Stimulated activated CD4-positive, alpha-beta T cell treated with anti-CD3 and anti-CD28 coated beads, Interleukin-1b, Interleukin-23, amount 100 ng/mL, for 48 hours (primary cell): ENCODE measurements at places on chromosomes 3 and 15.

DNA sequence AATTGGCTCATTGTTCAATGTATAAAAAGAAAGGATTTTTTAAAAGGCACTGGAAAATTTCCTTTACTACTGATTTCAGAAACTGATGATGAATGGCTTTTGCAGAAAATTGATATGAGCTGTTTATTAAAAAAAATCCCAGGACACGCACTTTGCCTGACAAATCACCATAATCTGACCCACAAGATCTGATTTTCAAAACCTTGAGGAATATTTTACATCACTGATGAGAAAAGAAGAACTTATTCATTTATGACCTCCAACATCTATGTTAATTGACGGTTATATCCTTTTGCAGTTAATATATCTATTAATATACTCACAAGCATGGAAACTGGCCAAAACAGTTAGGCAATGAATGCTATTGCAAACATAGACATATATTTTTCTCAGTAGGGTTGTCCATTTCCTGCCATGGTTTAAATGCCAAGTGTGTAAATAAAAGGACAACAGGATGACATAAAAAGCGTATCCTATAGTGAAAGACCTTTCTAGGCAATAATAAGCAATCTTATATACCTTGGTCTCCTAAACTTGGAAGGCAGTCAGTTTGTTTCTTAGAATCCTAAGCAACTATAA lies 109.7 kb upstream of the SLC7A14 start:
- DNase-seq = no peak

GRCh38 chr3:10334459-10334858 lies 13.5 kb upstream of the SEC13 start:
- no peak for DNase-seq

GRCh38 chr3:151003029-151003767 lies 30.7 kb upstream of the CLRN1 start:
- no peak for DNase-seq

DNA sequence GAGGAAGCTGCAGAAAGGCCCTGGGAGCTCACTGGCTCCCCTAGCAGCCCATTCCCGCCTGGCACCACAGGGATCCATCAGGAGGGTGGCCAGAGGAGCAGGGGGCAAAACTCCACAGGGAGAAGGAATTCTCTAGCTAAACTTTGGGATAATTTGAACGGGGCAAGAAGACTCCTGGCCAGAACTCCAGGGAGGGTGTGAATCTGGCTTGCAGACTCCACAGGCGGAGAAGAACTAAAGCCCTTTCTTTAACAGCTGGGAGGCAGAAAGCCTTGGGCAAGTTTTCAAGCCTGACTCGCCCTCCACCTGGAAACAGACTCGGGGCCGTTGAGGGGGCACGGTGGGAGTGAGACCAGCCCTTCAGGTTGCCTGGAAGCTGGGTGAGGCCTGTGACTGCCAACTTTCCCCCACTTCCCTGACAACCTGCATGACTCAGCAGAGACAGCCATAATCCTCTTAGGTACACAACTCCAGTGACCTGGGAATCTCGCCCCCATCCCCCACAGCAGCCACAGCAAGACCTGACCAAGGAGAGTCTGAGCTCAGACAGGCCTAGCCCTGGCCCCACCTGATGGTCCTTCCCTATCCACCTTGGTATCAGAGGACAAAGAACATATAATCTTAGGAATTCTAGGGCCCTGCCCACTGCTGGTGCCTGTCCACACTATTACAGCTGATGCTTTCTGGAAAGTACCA lies 28.6 kb downstream of the SLC27A2 start:
- DNase-seq = no peak

DNA sequence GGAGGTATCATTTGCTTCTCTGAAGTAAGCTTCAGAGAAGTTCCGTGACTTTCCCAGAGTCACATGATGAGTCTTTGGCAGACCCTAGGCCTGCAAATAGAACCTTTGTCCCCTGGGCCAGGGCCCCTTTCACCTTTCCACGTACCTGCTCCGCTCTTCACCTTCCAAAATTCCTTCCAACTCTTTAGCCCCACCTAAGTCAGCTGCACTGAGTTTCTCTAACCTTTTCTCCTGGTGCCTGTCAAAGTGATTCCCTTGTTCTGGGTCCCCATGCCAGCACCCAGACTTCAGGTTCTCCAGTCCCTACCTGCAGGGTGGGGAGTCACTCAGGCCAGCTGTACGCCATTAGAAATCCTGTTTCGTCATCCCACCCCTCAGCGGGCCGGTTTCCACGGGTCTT lies 12.8 kb downstream of the LYZL4 start:
- no peak for DNase-seq

DNA sequence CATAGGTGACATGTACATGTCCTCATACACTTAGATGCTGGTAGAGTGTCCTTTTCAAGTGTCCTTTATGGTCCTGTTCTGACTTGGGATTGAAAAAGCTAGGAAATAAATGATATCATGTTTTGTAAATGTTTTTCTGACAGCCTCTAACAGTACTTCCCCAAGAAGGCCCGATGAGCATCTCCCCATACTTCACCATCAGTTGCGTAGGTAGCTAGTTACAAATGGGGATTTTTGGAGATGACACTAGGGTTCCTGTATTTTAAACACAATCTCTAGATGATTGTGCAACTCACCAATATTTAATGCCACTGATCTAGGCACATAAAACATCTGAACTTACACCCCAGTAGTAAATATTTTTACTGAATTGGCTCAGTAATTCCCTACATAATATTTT lies 27.8 kb downstream of the SLC25A26 start:
- DNase-seq = no peak

GRCh38 chr3:42224658-42225421 lies 41.1 kb downstream of the CCK start:
- DNase-seq = no peak

- no peak for DNase-seq
These were observed 15.3 kb downstream of the TMEM266 start for GRCh38 chr15:76075046-76075445.

- no peak for DNase-seq
These were observed 32.4 kb downstream of the MASP1 start for GRCh38 chr3:187259171-187259570.

DNA sequence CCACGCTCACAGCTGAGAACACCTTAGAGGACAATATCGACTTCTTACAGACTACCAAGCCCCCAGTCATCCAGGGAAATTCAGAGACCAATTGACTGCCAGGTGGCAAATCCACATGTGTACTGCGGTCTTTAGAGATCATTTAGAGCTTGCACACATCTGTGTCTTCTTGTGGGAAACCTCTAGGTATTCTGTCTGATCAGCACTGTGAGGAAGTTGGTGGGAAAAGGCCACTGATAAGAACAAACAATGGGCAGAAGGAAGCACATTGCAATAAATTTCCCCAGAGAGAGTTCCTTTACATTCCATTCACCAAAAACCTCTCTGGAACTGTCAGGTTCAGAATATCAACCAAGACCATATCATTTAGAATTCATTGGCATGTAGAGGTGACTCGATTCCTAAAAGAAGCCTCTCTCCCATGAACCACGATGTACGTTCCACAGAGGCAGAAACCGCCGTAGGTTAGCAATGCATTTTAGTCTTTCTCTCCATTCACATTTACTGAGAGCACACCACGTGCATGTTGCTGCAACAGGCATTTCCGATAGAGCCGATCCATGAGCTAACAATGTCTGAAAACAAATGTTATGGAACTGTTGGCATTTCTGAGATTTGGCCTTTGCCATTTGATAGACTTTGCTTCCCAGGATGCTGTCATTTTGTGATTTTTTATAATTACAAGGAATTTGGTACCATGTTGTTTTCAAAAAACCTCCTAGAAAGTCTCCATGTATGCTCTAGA lies 287.3 kb upstream of the TPRG1 start:
- DNase-seq = no peak

GRCh38 chr3:143975554-143976152 lies 4.0 kb downstream of the DIPK2A start:
- no peak for DNase-seq

- no peak for DNase-seq
These were observed 66.2 kb downstream of the RASA2 start for GRCh38 chr3:141553055-141553454.

GRCh38 chr15:72923289-72923688 lies 129.0 kb upstream of the NEO1 start:
- DNase-seq = no peak

GRCh38 chr3:108546692-108547091 lies 36.3 kb upstream of the MYH15 start:
- DNase-seq = no peak

- no peak for DNase-seq
These were observed 282.3 kb downstream of the SLC9A9 start for GRCh38 chr3:143565951-143566350.

DNA sequence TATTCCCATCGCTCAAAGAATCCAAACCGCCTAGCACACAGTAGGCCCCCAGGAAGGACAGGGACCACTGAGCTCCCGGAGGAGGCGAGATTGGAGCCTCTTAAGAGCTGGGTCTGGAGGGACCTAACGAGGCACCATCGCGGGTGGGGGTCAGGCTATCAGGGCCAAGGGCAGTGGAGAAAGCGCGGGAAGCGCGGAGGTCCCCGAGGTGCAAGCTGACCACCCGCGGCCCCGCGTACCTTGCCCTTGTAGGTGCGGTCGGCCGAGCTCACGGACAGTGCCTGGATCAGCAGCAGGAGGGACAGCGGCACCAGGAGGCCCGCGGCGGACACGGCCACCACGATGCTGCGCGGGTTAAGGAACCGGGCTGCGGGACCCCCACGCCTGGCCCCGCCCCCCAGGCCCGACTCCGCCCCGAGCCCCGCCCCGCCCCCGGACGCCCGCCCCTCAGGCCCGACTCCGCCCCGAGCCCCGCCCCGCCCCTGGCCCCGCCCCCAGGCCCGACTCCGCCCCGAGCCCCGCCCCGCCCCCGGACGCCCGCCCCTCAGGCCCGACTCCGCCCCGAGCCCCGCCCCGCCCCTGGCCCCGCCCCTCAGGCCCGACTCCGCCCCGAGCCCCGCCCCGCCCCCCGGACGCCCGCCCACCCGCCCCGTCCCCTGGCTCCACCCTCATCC lies 3.9 kb downstream of the ZDHHC19 start:
- DNase-seq = no peak

- DNase-seq = no peak
These were observed 244.8 kb upstream of the TPRG1 start for GRCh38 chr3:188926741-188927511.

- DNase-seq = no peak
These were observed 44.0 kb upstream of the SLC41A3 start for GRCh38 chr3:126127904-126128303.

DNA sequence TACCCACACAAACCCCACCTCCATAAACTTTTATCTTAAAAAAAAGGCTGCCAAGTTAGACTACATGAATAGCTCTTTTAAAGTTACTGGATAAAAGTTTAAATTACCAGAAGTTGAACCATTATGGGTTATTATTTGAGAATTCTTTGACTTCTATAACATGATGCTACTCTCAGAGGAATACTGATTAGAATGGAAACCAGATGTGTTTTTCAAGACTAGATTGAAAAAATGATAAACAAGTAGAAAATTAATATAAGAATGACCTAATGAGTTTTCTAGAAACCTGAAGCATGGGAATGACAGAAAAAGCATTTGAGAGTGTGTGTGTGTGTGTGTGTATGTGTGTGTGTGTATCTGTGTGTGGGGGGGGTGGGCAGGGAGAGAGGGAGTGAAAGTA lies 12.4 kb upstream of the FGF7 start:
- no peak for DNase-seq

DNA sequence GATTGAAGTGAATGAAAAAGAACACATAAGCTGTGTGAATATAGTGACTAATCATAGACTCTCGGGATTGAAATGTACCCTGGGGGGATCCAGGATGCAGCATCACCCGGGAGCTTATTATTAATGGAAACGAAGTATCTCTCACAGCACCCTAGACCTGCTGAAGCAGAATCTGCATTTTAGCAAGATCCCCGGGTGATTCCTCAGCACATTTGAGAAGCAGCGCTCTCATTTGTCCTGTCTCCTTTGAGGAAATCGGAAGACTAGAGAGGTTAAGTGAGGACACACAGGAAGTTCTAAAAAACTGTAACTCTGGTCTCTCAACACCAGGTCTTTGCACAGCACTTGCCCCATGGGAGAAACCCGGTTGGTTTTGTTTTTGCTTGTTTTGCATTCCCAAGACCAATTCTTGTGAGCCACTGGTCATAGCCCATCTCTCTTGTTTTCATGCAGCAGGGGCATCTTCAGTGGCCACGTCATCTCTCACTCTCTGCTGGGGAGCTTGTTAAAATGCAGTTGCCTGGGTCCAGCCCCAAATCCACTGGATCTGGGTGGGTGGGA lies 30.2 kb downstream of the ZNF710 start:
- peak; percentile 15 for DNase-seq
